CD4-positive, alpha-beta T cell treated with Interleukin-17A for 1 hour (primary cell): ENCODE measurements at places on chromosomes 5 and 9.

GRCh38 chr9:137074657-137075274 is 2.6 kb upstream of the UAP1L1 start:
- DNase-seq: no peak

DNA sequence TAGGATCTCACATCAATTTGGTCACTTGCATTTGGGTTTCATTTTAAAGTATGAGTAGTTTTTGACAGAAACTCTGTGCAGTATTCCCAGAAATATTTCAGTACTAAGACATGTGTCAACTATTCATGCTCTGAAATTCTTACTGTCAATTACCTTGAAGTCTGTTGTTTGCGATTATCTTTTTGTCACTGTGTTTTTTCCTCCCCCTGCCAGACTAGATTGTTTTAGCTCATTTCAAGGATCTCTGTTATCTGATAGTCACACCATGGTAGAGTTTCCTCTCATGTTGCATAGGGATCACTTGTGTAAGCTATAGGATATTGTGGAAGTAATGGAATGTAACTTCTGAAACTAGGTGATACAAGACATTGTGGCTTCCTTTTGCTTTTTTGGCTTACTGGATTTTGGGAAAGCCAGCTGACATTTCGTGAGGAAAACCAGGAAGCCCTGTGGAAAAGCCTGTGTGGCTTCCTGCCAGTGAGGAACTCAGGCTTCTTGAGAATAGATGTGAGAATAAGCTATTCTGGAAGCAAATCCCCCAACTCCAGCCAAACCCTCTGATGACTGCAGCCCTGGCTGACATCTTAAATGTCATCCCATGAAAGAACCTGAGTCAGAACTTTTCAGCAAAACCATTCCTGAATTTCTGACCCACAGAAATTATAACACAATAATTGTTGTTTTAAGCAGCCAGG is 122.2 kb downstream of the FGF10 start:
- DNase-seq: no peak

- DNase-seq: no peak
Measured at GRCh38 chr5:95861864-95862561, 39.5 kb upstream of the GLRX start.

DNA sequence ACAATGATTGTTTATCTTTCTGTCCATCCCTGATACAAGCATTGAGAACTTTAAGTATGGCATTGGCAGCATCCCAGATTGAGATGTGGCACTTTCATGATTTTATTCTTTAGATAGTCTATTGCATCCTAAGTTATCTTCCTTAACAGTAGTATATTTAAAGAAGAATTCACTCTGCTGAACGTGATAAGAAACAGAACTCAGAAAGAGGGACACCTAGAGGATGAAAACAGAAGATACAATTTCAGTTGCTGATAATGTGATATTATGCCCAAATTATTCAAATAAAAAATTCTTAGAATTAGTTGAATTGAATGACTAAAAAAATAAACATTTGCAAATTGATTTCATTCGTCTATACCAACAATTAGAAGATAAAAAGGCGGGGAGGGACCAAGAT is 218.1 kb upstream of the DMRTA1 start:
- no peak for DNase-seq

DNA sequence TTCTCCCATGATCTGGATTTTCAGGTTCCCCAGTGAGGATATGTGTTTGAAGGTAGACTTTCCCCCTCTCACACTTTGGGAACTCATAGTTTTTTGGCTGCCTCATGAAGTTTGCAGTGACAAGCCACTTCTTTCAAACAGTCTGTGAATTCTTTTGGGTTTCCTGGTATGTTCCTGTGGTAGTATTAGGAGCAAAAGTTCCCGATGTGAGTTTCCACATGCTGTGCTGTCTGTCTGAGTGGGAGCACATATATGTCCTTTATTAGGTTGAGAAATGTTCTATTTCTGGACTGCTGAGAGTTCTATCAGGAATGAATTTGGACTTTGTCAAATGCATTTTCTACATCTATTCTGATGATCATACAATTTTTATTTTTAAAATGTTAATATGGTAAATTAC is 273.2 kb upstream of the TARS1 start:
- no peak for DNase-seq

DNA sequence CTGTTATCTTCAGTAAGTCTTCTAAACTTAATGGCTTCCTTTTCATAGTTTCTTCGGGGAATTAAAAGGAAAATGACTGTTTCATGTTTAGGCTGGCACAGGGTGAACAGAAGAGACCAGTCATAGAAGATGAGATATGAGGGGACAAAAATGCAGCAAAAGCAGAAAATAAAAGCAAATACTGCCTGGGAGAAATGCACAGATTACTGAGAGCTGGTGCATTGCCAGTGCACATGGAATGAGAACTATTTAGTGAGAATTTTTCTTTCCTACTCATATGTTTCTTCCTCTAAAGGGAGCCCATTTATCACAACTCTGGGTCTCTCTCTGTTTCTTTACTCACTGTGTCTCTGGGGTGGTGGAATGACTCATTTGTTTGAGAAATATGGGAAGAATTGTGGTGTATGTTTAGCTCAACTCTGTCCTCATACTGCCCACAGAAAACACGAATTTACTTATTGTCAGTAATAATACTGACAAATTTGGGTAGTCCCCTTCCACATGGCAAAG is 25.9 kb upstream of the ANKRD55 start:
- DNase-seq: no peak

GRCh38 chr5:68456756-68457217 is 241.2 kb downstream of the PIK3R1 start:
- DNase-seq: no peak

DNA sequence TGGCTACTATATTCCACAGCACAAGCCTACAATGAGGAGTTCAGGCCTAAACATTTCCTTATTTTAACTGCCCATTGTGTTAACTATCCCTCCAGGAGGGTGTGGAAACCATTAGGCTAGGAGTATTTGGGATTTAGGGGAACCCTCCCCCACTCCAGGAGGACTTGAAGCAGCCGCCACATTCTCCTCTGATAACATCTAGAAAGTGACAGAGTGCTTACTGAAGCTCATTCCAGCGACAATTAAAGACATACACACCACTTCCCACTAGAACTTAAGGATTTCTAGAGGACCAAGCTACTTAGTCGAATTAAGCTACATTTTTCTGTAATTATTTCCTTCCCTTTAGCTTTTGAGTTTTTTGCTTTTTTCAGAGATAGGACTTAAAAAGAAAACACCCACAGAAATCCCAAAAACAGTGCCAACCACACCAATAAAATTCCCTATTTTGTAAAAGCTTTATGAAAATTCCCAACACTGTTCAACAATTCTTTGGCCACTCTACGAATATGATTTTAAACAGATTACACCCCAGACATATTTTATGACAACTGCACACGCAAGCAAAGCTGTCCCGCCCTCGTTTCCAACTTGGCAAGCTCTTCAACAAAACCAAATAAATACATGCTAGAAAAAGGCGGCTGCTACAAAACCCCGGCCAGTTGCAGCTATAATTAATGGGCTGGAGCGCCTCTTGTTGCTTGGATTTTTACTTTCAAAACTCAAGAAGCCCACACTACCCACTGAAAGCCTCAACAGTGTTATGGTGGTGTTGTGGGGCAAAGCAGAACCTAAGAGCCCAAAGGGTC is 4.5 kb downstream of the ROR2 start:
- DNase-seq: no peak

DNA sequence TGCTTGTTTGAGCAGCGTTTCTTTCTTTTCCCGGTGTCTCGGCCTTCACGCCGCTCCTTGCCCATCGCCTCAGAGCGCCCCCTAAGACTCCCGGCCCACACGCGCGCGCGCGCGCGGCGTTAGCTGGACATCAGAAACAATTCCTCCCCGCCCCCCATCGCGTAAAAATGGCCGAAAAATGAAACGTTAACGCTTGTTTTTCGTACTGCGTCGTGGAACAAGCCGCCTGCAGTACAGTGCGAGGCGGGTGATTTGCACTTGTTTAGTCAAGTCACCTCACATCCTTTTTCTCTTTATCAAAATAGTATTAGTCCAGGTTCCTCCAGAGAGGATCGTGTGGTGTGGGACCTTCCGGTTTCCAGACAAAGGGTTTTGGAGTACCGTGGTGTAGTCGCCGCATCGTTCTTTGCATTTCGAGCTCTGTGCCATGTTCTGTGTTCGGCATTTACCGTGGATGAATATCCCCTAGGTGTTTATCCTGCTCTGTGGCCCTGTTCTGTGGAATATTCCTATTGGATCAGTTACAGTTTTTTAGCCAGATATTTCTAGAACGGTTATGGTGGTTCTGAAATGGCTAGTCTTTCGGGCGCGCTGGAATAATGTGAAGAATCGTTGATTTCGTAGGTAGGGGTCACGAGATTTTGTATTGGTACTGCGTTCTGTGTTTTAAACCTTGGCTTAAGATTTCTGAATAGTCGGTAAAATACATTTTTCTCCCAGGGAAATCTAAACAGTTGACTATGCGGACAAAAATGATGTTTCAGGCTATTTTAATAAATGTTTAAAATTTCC is 1.0 kb downstream of the MATR3 start:
- DNase-seq: peak; percentile 71

DNA sequence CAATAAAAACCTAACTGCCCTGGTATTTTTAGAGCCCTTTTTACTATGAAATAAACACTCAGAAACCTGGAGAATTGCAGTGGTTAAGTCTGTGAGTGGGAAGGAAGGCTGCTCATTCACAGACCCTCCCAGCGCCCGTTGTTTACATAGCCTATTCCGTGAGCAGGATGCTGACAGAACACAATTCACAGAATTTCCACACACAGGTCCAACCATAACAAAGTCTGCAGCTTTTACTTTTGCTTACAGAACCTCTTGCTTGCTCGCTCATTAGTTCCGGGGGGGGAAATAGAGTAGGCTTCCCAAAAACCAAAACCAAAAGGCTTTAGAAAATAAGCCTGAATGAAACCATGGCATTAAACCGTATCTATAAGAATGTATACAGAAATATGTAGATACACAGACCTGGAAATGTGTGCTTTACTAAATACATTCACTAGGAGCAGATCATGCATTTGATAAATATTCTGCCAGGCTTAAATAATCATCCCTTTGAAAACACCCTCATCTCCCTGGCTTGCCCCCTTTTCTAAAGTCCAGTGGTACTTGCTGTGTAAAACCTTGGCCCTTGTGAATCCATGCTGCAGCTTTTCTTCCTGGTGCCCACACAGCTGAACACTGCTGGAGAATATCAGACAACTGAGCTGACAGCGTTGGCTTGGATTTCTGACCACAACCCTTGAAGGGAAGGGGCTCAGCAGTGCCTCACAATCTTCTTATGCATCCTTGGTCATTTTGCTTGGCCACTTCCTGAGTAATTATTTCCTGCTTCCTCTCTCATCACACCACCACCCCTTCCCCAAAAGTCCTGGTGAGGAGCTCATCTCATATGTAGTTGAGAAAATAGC is 128.0 kb downstream of the FANCC start:
- peak; percentile 9 for DNase-seq

DNA sequence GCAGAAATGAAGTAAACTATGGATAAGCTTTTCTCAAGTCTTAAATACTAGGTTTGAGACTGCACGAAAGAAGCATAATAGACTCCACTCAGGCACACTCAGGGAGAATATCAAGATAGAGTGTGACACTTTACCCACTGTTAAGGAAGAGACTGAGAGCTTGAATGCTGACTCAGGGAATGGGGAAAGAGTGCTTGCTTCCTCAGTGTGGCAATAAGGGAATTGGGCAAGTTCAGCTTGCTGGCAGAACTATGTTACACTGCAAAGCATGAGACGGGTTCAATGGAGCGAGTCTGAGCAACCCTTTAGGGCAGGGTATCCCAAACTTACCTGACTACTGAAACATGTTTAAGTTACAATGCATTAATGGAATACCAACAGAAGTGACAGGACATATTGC is 237.7 kb upstream of the MEF2C start:
- peak; percentile 12 for DNase-seq

- no peak for DNase-seq
Measured at GRCh38 chr5:22593592-22593991, 259.6 kb downstream of the CDH12 start.

DNA sequence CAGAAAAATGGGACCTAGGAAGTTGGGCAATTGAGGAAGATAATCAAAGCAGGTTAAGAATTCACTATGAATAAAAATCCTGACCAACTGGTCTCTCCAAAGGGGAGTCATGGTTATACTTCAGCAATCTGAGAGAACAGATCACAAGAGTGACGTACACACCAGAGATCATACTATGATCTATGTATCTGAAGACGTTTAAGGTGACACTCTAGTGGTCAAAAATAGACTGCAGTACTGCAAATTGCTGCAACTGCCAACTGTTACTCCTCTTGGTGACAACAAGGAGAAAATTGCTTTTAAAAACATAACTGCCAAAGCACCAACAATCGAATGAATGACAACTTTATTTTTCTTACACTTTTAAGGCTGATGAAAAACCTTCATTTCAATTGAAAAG is 4.9 kb downstream of the AK6 start:
- DNase-seq: peak; percentile 37

DNA sequence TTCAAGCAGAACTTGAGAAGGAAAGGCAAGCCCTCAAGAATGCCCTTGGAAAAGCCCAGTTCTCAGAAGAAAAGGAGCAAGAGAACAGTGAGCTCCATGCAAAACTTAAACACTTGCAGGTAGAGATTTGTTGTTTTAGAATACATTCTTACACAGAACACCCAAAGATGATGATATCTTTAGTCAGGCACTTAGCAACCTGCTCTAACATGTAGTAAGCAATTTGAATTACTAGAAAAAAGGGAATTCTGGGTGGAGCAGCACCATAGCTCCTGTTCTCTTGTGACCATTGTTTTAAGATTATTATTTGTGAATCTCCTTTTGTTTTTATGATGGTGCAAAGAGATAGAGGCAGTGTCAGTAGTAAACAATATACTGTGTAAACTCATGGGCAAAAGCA is 63.1 kb downstream of the RAB14 start:
- DNase-seq: no peak

- DNase-seq: peak; percentile 51
Measured at GRCh38 chr5:157269165-157269671, 3.3 kb downstream of the CYFIP2 start.

GRCh38 chr5:144487207-144487606 is 316.5 kb downstream of the KCTD16 start:
- DNase-seq: no peak

GRCh38 chr5:176545388-176545736 is 3.8 kb upstream of the CDHR2 start:
- no peak for DNase-seq

DNA sequence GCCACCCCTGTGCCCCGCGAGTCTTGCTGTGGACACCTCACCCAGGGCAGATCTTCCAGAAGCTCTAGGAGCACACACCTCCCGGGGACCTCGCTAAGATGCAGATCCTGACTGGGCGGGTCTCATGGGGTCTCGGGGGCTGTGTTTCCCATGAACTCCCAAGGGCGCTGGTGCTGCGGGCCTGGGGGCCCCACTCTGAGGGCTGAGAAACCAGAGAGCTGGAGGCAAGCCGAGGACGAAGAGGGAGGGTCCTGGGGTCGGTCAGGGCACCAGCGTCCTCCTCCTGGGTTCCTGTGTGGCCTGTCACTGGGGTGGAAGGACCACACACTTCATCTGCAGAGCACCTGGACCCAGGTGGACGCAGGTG is 30.2 kb downstream of the SLC6A3 start:
- no peak for DNase-seq
